ENCODE measurements at places on chromosomes 11 and 22.

- no peak for DNase-seq
Measured at GRCh38 chr11:69966583-69966835, 111.6 kb upstream of the ANO1 start.

GRCh38 chr11:3684129-3684818 is 13.1 kb upstream of the CHRNA10 start:
- DNase-seq = no peak

DNA sequence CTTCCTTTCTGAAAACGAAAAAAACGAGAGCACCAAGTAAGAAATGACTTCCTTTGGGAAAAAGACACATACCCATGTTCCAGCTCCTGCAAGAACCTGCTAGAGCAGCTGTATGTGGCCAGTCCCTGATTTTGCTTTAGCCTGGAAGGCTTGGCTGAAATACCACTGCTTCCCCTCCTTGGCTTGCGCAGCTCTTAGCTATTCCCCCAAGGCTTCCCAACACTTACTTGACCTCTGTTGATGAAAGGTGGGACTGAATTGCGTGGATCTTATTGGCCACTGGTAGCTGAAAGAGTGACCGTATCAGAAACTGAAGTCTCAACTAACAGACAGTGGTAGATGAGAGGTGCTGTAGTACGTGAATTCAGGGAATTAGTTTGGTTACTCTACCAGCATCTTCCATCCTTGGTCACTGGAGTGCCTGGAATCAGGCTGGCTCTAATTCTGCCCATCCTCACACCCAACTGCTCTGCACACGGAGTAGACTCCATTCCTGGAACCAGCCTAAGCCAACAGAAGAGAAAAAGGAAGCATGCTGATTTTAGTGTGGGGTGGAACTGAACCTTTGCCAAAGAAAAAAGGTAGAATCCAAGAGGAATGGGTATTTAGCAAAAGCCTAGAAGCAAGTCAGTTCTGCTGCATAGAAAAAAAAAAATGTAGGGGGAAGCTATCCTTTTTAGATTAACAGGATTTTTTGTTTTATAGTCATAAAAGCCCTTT is 73.8 kb upstream of the CRTAM start:
- DNase-seq = no peak

- DNase-seq = no peak
Measured at GRCh38 chr11:69948256-69949141, 129.3 kb upstream of the FGF3 start.

All from breast epithelium (tissue), 4 donors.